Aorta (tissue), 5 donors: ENCODE measurements at places on chromosomes 2 and 18. TPM values are rescaled to one million over a fixed set of nuclear protein-coding genes. Genes with fewer than 3 reads are reported as not detected.

DNA sequence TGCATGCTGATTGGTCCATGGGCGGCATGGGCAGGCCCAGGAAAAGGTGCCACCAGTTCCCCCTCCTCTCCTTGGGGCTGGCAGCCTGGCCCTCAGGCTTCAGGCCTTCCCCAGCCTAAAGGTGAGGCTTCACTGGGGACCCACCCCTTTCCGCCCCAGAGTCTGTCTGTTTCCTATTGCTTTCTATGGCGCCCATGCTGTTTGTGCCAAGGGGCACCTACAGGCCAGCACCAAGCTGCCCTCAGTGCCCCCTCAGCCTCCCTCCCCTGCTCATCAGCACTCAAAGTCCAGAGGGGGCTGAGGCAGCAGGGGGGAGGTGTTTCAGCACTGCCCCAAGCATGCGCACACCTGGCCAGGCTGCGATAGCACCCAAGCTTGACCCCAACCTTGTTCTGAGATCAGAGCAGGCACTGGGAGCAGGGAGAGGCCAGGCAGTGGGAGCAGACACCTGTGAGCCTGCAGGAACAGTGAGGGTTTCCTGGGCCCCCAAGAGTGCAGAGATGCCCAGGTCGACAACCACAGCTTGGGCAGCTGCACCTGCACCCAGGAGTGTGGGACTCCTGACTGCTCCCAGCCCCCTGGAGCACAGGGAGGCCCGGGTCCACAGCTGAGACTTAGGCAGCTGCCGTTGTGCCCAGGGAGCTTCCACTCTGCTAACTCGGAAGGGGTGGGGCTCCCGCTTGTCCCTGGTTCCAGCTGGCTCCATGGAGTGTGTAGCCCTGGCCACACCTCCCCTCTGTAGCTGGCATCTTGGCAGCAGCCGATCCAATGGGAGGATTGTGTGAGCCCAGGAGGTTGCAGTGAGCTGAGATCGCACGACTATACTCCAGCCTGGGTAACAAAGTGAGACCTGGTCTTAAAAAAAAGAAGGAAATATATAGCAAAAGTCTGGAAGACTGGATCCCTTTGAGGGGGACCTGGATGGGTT lies 69.1 kb downstream of the NCAPH start:
- peak; percentile 60 for DNase-seq

- no peak for DNase-seq
Observed at GRCh38 chr18:28771849-28772248, 594.9 kb upstream of the CDH2 start.

GRCh38 chr2:58140508-58141072 lies 94.0 kb downstream of the VRK2 start:
- no peak for DNase-seq

- no peak for DNase-seq
Observed at GRCh38 chr2:200617156-200618053, 31.6 kb downstream of the AOX1 start.

- no peak for DNase-seq
Observed at GRCh38 chr2:186382932-186383331, 103.1 kb upstream of the ZC3H15 start.

Gene CNGA3
- not detected for polyA plus RNA-seq

Gene AUP1
- 279 TPM for polyA plus RNA-seq

Gene COL6A3
- 54.5 TPM for polyA plus RNA-seq

Gene ARMC9
- 6.9 TPM for polyA plus RNA-seq

DNA sequence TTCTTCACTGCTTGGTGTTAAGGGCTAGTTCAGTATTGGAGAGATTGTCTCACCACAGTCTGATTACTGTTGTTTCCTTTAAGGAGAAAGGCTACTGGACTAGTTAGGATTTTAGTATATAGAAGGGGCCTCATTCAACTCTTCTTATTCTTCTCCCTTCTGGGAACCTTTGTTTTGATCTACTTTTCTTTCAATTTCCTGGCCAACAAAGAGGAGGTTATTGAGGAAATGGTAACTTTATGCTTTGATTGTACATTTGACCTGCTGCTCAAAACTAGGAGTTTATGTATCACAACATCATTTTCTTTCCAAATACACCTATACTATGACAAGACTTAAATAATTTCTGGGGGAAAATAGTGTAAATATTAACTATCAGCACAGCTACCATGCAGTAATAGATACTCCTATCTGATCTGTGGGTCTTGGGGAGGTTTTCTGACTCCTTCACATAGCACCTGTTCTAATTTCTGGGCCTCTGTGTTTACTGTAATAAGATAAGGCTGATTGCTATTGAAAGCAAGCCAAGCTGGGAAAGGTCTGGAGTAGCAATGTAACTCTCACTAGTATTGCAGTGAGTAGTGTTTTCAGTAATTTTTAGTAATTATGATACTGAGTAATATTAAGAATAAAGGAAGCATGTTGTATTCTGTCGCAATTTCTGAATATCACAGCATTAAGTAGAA lies 395.3 kb downstream of the NUP35 start:
- no peak for DNase-seq

- no peak for DNase-seq
Observed at GRCh38 chr2:68603059-68603458, 40.3 kb upstream of the PROKR1 start.

DNA sequence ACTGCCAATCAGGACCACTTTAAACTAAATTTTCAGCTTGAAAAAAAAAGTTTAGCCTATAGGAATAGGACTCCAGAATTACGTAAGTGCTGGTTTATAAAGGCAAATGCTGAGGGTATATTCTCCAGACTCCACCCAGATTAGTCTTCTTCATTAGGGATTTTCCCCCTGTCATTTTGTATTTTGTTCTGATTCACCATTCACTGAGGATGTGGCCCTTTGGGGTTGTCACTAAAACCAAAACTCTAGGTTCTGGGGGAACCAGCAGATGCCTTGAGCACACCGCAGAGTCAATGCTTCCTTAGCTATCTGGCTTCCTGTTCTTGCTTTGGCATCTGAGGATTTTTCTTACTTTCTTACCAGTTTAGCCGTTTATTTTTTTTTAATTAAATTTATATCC lies 10.5 kb downstream of the SCYGR4 start:
- no peak for DNase-seq

GRCh38 chr2:197838579-197838978 lies 34.2 kb downstream of the PLCL1 start:
- no peak for DNase-seq

Gene SRD5A2
- polyA plus RNA-seq, result not detected

- no peak for DNase-seq
Observed at GRCh38 chr2:241980193-241980592, 110.7 kb downstream of the RTP5 start.

- no peak for DNase-seq
Observed at GRCh38 chr18:45724601-45725000, 620 bp downstream of the SLC14A1 start.

Gene ARHGEF33
- not detected for polyA plus RNA-seq

DNA sequence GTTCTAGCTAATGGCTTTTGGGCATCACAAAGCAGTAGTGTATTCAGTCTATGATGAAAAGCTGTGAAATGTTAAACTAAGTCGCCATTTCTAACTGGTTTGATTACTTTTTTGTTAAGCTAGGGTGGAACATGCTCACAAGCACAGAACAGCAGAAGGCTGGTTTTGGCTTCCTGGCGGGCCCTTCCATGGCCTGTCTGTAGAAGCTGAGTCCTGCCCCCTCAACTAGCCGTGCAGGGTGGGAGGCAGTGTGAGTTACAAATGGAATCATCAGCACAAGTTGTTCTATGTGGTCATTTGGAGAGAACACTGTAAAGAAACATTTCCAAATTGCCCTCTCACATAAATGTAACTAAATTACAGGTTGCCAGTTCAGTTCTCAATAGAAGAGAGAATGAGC lies 290.8 kb downstream of the ALPK2 start:
- DNase-seq, result no peak

- no peak for DNase-seq
Observed at GRCh38 chr2:98258906-98259305, 87.3 kb upstream of the CNGA3 start.

- no peak for DNase-seq
Observed at GRCh38 chr18:7872569-7872968, 305.5 kb downstream of the PTPRM start.

Gene ATP6V1B1
- 3.1 TPM for polyA plus RNA-seq

DNA sequence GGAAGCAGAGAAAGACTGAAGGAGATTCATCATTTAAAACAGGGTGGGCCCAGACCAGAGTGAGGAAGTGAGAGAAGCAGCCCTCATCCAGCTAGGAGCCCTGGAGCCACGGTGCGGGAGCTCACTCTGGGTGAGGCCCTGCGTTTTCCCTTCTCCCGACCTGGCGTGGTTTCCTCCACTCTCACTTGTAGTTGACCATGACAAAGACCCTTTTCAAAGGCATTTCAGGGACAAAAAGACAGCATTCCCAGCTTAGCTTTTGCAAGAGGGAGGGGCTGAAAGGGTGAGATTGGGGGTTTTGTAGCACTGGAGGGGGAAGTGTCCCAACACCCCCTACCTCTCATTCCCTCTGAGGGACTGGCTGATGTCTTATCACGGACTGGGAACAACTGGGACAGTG lies 56.6 kb downstream of the TRPM8 start:
- no peak for DNase-seq

Gene FOXI3
- polyA plus RNA-seq, result not detected

Gene LYG2
- polyA plus RNA-seq, result not detected

Gene C2orf66
- polyA plus RNA-seq, result not detected

Gene KCNF1
- not detected for polyA plus RNA-seq

- DNase-seq, result no peak
Observed at GRCh38 chr18:30971338-30971956, 71.1 kb downstream of the DSC3 start.

- no peak for DNase-seq
Observed at GRCh38 chr2:237712477-237713377, 85.3 kb downstream of the LRRFIP1 start.

Gene SOCS6
- 5.9 TPM for polyA plus RNA-seq

Gene B3GNT7
- polyA plus RNA-seq, result 0.56 TPM

GRCh38 chr2:143716522-143716921 lies 587.3 kb downstream of the ARHGAP15 start:
- DNase-seq, result no peak

DNA sequence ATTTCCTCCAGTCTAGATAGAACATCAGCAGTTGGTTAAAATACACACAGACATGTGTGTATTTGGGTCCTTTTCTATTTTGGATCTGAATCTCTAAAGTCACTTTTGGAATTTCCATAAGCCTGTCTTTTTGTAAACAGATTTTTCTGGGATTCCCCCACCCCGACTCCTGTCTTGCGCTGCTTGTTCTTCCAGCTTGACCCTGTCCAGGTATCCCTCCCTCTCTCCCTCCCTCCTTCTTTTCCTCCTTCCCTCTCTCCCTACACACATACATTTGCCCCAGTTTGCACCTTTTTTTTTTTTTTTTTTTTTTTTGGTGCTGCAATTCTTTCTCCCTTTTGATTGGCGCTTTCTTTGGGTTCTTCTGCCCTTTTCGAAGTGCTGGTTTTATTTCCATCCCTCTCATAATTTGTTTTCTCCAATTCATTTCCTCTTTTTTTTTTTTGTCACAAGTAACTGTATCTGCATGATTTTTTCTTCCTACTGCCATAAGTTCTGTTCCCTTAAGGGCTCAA lies 114.8 kb upstream of the SERTAD2 start:
- no peak for DNase-seq

DNA sequence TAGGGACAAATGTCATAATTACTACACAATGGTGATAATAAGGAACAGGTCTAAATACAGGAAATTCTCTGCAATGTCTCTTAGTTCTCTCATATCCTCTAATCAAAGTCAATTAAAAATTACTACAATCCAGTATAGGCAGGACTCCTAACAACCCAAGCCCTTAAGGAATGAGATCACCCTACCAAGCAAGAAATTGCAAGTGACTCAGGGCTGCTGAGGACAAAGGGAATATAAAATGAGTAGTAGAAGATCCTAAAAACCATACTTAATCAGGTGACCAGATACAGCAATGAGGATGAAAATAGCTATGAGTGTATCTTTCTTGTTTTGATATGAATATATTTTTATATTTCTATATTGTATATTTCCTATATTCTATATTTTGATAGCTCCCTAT lies 250.0 kb upstream of the DCC start:
- no peak for DNase-seq
